ENCODE measurements at places on chromosomes 3 and 15.

DNA sequence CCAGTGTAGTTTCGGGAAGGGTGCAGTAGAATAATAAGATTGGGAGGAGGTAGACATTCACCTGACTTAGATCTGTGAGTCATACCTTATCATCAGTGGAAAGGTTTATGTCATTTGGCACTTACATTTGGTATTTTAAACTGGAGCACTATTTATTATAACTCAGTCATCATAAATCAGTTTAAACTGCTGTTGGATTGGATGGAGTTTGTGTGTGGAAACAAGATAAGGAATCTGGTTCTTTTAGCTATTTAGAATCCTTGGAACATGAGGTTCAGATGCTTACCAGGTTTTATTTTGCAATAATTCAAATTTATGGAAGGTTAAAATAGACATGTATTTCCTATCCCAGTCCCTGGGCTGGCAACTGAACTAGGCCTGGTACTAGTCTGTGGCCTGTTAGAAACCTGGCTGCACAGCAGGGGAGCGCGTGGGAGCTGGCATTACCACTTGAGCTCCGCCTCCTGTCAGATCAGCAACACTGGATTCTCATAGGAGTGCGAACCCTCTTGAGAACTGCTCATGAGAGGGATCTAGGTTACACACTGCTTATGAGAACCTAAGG lies 34.5 kb downstream of the ZFAND6 start:
- DNase-seq: no peak

- DNase-seq: no peak
These were observed 130.0 kb upstream of the NR2F2 start for GRCh38 chr15:96200357-96200967.

GRCh38 chr15:51076524-51077220 lies 18.0 kb downstream of the TNFAIP8L3 start:
- no peak for DNase-seq

GRCh38 chr15:96374499-96374898 lies 44.0 kb downstream of the NR2F2 start:
- DNase-seq: no peak

- no peak for DNase-seq
These were observed 889.8 kb downstream of the MCTP2 start for GRCh38 chr15:95121191-95121590.

- DNase-seq: no peak
These were observed 5.0 kb upstream of the CAND2 start for GRCh38 chr3:12791430-12791829.

DNA sequence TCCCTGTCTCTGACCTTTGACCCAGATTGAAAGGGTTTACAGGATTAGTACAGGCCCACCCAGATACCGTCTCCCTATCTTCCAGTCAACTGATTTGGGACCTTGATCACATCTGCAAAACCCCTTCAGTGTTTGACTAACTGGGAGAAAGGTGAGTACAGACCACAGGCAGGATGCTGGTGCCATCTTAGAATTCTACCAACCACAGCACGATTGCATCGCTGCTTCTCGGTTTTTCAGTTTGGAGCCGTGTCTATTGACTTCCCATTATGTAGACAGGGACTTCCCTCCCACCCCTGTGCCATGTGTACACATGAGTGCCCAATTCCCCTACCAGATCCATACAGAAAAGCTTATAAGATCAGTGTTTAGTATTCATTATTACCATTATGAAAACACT lies 6.6 kb upstream of the KLF13 start:
- no peak for DNase-seq

DNA sequence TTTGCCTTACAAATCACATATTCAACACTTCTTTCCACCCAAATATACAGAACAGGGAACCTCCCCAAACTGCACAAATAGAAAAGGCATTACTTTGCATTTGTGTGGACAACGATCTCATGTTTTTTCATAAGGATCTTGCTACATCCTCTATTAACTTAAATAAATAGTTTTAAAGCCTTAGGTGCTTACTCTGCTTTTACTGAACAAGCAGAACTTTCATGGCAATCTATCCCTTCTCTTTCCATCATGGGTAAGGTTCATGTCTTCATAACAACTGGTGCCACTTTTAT lies 18.1 kb downstream of the SIAH2 start:
- DNase-seq: no peak

GRCh38 chr3:37295925-37296324 lies 121.5 kb upstream of the LRRFIP2 start:
- no peak for DNase-seq

- DNase-seq: no peak
These were observed 38.9 kb downstream of the TLE3 start for GRCh38 chr15:70058642-70059360.

DNA sequence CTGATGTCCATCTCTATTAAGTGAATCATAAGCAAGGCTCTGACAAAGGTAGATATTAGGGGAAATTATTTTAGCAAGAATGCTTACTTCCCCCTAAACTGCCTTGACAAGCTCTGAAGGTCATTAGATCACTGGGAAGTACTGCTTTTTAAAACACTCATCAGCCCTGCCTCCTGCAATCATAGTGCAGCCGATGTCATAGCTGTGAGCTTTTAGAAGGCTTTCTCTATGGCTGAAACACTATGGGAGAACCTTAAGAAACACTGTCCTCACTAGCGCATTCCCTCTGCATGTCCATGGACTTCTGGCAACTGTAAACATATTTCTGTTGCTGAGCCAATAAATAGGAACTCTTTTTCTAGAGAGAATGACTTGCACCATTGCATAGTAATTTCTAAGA lies 38.7 kb upstream of the PTPRG start:
- no peak for DNase-seq

GRCh38 chr15:80573606-80574005 lies 121.5 kb upstream of the ABHD17C start:
- no peak for DNase-seq

DNA sequence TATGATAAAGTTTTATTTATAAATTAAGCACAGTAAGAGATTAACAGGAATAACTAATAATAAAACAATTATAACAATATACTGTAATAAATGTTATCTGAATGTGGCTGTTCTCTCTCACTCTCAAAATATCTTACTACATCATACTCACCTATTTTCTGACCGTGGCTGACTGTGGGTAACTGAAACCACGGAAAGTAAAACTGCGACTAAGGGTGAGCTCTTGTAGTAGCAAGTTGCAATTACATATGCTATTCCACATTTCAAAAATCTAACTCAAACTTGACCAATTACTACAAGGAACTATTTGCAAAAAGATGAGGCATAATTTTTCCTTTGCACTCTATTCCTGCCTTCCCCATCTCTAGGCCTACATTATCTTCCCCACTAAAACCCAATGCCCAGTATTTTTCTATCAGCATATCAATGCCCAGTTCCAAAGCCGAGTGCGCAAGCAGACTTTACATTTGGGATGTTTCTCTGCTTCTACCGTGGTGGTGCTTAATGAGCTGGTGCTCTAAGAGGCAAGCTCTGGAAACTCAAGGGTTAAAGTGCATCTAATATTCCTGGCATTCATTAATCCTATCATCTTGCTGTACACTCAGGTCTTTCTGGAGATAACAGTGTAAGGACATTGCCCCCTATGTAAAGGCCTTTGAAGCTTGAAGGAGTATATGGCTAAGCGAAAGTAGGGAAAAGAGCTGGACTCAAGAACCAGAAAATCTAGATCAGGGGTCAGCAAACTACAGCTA lies 6.7 kb downstream of the PCYT1A start:
- DNase-seq: no peak

GRCh38 chr15:66489179-66489791 lies 8.3 kb downstream of the SNAPC5 start:
- DNase-seq: no peak

DNA sequence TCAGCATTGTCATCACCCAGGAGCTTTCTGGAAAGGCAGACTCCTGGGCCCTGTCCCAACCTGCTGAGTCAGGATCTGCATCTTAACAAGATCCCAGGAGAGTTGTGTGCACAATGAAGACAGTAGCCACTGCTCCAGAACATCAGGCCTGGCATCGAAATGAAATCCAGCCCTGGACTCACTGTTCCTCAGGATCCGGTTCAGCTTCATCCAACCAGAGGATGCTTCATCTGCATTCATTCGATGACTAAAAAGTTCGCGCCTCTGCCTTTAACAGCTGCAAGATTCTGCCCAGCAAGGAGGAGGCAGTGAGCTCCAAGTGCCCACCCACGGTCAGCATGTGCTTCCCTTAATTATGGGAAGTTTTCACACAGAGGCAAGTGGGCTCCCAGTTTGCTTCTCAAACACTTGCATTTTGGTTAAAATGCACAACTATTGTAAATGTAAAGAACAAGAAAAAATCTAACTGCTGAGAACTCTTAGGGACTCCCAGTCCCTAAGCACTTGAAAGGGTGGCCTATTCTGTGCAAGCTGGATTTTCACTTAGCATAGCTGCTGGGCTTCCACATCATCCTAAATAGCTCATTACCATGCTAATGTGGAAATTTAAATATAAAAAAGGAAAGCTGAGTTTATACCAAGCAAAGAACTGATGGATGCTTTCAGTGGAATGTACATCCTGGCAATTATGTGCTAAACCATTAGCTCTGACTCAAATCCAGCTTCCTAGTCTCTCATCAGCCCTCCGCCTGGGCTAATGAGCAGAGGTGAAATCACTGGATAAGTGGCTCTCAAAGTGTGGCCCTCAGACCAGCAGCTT lies 25.5 kb upstream of the ESYT3 start:
- no peak for DNase-seq

DNA sequence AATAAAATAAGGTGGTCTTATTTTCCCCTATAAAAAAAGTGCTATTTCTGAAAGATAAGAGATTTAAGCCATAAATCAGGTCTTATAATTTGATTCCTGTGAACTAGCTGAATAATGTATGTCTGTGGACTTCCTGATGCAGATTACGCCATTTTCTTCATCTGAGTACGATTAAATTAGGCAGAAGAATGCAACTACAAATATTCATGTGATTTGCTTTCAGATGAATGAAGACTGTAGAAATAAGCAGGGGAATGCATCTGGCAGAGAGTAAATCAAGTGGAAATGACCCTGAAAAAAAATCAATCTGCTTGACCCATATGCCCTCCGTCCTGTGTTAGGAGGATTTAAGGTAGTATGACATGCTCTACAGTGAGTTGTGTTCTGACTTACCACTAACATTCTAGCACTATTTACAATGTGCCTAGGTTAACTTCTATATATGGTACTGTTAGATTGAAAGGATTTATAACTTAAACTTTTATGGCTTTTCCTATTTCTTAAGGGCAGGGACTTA lies 14.7 kb downstream of the BNIP2 start:
- no peak for DNase-seq

GRCh38 chr3:128040041-128040440 lies 12.2 kb upstream of the SEC61A1 start:
- no peak for DNase-seq

DNA sequence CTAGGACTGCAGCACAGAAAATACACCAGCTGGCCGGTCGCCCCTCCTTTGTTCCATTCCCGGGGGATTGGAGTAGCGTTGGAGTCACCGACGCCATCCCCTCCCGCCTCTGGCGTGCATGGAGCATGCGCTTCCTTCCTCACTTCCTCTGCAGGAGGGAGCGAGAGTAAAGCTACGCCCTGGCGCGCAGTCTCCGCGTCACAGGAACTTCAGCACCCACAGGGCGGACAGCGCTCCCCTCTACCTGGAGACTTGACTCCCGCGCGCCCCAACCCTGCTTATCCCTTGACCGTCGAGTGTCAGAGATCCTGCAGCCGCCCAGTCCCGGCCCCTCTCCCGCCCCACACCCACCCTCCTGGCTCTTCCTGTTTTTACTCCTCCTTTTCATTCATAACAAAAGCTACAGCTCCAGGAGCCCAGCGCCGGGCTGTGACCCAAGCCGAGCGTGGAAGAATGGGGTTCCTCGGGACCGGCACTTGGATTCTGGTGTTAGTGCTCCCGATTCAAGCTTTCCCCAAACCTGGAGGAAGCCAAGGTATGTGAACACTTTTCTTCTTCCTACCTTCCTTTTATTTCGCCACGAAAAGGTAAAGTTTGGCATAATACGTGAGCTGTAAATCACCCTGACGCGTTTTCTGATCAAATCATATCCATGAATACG lies at the start of gene SCG3:
Gene SCG3 (plus strand): TSS at position 201 of the 661 bp plus-strand sequence. CDS start 253 bp downstream, at position 454.
- DNase-seq: peak; percentile 15

GRCh38 chr15:67035886-67036285 lies 29.5 kb upstream of the SMAD3 start:
- DNase-seq: no peak

DNA sequence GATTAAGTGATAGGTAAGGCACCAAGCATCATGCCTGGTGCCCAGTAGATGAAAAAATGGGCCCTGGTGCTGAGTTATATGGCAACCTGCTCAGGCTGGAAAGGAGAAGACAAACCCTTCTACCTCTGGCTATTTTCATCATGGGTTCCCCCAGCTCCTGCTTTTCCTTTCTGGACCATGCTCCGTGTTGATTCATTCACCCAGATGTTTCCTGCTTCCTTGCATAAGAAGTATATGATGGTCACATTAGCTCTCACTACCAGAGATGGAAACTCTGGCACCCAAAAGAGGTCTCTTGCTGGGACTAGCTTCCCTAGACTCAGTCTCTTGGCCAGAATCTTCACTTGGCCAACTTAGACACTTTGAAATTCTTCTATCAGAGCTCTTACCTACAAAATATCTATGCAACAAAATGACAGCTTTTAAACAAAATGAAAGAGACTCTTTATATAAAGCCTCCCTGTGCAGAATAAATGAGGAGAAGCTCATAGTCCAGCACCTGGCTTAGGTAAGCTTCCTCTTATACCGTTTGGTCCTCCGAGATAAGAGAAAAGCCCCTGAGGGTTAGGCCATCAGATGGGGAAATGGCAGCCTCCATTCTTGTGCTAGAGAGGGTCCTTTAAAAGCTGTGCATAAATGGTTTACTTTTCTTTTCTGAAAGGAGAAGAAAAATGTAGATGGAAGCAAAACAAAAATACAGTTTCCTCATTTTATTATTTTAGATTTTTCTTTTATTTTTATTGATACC lies 46.8 kb upstream of the MCF2L2 start:
- DNase-seq: no peak

GRCh38 chr3:55481744-55482495 lies 5.2 kb downstream of the WNT5A start:
- no peak for DNase-seq

DNA sequence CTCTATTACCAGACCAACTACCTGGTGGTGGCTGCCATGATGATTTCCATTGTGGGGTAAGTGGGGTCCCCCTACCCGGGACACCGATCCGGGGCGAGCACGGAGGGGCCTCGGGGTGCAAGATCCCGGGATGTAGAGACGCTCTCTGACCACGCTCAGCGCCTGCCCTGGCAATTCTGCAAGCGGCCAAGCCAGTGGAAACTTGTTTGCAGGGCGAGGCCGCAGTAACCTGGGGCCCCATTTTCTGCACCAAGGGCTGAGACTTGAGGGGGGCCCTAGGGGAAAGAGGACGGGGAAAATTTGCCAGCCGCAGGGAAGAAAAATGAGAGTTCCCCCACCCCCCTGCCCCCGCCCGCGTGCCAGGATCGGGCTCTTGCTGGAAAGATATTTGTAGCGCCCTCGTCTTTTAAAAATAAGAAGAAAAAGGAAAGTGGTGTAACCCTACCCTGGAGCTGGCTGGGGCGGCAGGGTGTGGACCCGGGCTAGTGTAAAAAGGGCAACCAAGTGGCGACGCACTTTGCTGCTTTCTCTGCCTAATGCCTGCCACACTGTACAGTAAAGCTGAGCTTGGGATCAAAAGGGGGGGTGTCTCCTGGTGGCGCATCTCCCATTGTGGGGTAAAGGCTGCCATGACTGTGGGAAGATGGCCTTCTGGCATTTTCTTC lies 563 bp downstream of the ARL6IP5 start:
- no peak for DNase-seq

GRCh38 chr15:93895976-93896770 lies 335.2 kb upstream of the MCTP2 start:
- DNase-seq: no peak

Data from stimulated activated CD8-positive, alpha-beta memory T cell treated with anti-CD3 and anti-CD28 coated beads, Interleukin-7, amount 100 ng/mL, for 24 hours (primary cell).